Activated CD8-positive, alpha-beta memory T cell treated with anti-CD3 and anti-CD28 coated beads for 24 hours (primary cell): ENCODE measurements at places on chromosomes 5 and 9.

- no peak for DNase-seq
These were observed 32.5 kb downstream of the SH3TC2 start for GRCh38 chr5:149030392-149030791.

GRCh38 chr9:109303900-109304299, 17.0 kb downstream of the EPB41L4B start:
- no peak for DNase-seq

GRCh38 chr5:79499640-79500273, 14.2 kb downstream of the HOMER1 start:
- DNase-seq, result no peak

GRCh38 chr9:81292056-81292805, 397.1 kb downstream of the TLE1 start:
- no peak for DNase-seq

DNA sequence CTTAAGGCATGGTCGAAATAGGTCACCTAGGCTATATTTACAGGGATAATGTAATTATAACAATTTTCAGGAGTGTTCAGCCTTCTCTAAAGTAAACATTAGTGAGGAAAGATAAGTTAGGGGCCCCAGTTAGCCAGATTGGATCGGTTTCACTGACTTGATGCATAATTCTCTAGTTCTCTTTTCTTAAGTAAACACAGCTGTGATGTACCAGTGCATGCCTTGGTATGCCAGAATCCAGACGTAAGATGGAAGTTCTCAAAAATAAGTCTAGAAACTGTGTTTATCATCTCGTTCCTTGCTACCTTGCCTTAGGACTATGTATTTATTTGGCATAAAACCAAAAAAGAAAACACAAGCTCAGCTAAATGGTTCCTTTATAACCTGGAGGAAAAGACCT, 442.2 kb upstream of the CLINT1 start:
- DNase-seq, result no peak

- DNase-seq, result peak; percentile 86
These were observed 9.4 kb downstream of the FYB1 start for GRCh38 chr5:39209924-39210323.

DNA sequence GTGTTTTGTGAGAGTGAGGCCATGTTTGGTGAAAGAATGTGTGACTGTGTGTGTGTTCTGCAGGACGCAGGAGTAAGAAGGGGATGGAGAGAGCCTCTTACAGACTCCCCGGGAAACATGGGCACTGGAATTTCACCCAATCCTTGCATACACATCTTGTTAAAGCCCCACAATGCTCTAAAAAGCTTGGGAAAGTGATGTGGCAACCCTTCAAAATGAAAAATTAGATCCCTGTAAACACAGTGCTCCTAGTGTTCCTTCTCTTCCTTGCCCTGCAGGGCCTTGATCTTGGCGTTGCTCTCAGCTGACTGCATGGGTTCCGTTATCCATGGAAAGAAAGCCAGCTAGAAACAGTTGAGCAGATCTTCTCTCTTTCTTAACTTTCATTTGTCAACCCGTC, 701.7 kb downstream of the SEMA5A start:
- no peak for DNase-seq

DNA sequence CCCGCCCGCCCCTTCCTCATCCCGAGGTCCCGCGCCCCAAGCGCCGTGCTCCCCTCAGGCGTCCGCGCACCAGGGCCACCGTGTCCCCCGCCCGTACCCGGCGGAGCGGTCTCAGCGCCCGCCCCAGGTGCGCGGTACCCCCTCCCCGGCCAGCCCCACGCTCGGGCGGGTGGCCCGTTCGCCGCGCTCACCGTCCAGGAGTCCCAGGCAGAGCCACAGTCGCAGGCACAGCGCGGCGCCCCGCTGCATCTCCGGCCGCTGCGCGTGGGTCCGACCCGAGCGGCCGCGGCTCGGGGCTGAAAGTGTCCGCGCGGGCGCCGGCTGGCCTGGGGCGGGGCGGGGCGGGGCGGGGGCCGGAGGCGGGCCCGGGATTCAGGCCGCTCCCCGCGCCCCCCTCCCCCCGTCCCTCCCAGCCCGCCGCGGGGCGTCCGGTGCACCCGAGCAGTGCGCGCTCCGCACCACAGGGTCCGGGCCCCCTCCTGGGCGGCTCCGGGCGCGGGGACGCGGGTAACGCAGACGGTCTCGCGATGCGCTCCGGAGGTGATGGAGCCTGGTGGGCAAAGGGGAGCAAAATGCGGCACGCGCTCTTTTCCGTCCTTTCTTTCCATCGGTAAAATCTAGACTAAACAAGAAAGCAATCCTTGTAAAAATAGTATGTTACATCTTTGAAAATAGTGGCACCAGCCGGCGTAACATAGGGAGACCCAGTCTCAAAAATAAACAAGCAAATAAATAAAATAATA, at the start of gene FLT4:
Gene FLT4 (minus strand): TSS at position 304 of the 743 bp plus-strand sequence. CDS start 55 bp downstream, at position 249.
- peak; percentile 69 for DNase-seq
